ENCODE measurements at places on chromosomes 6 and 20.

- no peak for DNase-seq
Measured at GRCh38 chr6:90803956-90804355, 217.1 kb upstream of the MAP3K7 start.

GRCh38 chr20:19478320-19478895 lies 266.0 kb downstream of the SLC24A3 start:
- no peak for DNase-seq

DNA sequence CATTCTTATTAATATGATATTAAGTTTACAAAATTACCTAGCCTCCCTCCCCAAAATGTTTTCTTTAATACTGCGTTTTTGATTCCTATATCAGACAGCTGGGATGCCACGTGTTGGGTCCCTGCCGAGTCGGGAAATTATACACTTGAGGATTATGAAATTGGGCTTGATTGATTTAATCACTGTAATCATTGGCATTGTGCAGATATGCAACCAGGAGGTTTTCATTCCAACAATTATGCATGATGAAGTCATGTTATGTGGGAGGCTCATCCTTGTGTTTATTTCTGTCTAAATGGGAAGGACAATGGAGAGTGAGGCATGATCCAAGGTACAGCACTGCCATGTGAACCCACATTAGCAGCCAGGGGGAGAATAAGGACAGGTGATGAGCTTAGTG lies 30.6 kb upstream of the RIPOR2 start:
- no peak for DNase-seq

DNA sequence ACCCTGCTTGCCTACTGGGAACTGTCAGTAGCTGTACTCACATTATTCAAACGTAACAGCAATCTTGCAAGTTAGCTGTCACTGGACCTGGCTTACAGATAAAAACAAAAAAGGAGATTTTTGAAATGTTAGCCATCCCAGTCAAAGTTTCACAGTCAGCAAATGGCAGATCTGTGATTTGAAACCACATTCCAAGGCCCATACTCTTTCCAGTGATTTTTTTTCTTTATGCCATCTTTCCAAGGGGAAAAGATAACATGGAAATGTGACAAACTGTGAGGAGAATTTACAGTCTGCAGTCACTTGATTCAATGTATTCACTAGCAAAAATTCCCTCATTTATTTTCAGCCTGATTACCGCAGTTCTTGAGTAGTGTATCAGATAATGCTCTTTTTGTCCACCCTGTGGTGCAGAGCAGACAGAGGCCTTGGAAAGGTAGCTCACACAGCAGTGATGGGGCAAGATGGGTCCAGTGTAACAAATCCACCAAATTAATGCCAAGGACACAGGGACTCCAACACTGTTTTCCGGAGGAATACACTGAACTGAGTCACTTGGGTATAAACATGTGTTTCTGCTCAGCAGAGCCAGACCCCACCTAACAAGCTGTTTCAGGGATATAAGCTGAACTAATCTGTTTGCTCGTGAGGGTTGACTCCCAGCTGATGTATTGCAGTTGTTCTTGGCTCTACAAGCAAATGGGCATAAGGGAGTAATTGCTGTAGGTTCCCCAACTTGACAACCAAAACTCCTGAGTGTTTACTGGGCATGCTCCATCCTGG lies 49.9 kb upstream of the ADGRF1 start:
- no peak for DNase-seq

DNA sequence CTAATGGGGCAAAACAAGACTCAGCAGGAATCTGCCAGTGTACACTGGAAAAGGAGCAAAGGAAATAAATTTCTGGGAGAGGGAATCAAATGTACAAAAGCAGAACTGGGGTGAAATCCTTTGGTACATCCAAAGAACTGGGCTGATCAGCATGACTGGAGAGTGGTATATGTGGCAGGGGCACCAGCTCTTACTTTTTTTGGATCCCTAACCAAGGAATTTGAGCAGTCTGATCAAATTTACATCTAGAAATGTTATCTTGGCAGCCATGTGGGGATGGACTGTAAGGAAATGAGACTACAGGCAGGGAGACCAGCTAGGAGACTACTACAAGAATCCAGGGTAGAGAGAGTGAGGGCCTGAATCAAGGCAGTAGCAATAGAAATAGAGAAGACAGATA lies 1.2 kb upstream of the ZSCAN31 start:
- no peak for DNase-seq

GRCh38 chr20:10565191-10565921 lies 108.4 kb downstream of the JAG1 start:
- DNase-seq: no peak

- DNase-seq: no peak
Measured at GRCh38 chr6:97438011-97438671, 155.1 kb upstream of the MMS22L start.

DNA sequence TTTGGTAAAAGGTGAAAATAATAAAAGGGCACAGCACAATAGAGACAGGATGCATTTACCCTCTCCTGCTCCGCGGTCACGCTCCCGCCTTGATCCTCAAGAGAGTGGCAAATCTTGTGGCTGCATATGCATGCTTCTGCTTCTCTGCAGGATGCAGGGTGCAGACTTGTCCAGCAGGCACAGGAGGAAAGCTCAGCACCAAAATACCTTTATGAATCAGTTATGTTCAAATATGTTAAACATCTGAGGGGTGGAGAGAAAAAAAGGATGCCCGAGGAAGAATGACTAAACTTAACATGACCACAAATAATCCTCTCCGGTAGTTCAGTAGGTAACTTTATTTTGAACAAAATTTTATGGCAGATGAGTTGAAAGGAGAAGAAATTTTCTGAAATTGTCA lies 366.1 kb upstream of the SOX4 start:
- no peak for DNase-seq

- no peak for DNase-seq
Measured at GRCh38 chr6:18261877-18262276, 2.5 kb downstream of the DEK start.

DNA sequence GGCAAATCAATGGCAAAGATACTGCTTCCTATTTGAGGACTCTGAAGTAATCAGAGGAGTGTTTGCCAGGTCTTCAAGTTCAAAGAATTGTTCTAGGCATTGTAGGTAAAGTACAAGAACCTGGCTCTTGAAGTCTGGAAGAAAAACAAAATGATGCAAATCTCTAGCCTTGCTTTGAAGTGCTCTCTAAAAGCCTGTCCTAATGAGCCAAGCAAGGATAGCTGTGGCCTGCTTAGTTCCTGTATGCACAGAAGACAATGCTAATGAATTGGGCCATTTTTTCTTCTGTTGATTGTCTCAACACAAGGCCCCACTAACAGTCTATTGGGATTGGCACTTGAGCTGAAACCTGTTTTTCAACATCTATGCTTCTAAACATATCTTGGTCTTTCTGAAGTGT lies 165.0 kb upstream of the POU3F2 start:
- no peak for DNase-seq

DNA sequence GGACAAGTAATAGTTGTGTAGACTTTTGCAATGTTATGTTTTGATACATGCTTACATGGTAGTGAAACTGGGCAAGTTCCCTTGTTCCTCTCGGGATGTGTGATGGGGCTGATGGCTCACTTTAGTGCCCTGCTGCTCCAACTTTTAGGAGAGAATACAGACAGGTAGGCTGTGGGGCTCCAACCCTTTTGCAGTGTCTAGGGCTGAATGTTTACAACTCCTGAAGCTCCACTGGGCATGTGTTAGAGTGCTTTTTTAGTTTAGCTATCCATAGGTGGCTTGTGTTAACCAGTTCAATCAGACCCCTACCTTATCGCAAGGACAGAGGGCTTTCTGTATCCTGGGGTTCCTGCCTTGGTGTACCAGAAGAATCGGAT lies 33.8 kb downstream of the SERPINB6 start:
- no peak for DNase-seq

- DNase-seq: no peak
Measured at GRCh38 chr6:155340464-155341129, 26.3 kb upstream of the TFB1M start.

DNA sequence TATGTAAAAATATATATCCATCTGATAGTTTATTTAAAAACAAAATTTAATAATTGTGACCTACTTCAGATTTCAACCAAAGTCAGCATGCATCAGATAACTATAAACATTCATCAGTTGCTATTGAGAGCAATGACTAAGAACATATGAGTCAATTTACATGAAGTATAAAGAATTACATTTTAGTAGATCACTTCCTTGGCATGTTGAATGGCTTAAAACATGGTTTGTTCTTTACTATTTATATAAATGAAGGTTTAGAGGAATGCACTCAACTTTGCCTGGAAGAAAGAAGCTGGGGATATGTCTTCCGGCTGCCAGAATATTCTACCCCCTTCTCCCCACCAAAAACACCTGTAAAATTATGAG lies 6.4 kb upstream of the FAM217A start:
- DNase-seq: no peak

- no peak for DNase-seq
Measured at GRCh38 chr20:43014206-43014605, 175.5 kb downstream of the PTPRT start.

DNA sequence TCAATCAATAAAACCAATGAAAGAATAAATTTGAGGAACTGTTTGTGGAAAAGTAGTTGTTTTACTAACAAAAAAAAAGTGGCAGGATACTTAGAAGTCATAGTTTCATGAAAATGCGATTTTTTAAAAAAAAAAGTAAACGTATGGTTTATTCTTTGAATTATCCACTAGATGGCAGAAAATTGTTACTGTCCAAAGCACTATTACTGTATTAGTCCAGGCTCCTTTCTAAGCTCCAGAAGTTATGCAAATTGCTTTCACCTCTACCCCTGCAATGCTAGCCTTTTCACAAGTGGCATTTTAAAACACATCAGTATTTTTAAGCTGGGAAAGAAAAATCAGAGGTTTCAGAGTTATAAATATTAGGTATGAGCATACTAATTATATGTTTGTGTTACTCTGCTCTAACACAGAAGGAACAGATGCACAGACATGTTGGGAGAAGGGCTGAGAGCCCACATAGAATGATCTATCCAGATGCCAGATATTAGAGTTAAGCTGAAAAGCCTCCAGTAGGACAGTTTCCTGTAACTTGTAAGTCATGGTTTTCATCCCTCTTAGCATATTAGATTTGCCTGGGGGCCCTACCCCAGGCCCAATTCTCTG lies 63.9 kb downstream of the FHL5 start:
- no peak for DNase-seq

- no peak for DNase-seq
Measured at GRCh38 chr6:151242420-151242861, 2.7 kb downstream of the AKAP12 start.

DNA sequence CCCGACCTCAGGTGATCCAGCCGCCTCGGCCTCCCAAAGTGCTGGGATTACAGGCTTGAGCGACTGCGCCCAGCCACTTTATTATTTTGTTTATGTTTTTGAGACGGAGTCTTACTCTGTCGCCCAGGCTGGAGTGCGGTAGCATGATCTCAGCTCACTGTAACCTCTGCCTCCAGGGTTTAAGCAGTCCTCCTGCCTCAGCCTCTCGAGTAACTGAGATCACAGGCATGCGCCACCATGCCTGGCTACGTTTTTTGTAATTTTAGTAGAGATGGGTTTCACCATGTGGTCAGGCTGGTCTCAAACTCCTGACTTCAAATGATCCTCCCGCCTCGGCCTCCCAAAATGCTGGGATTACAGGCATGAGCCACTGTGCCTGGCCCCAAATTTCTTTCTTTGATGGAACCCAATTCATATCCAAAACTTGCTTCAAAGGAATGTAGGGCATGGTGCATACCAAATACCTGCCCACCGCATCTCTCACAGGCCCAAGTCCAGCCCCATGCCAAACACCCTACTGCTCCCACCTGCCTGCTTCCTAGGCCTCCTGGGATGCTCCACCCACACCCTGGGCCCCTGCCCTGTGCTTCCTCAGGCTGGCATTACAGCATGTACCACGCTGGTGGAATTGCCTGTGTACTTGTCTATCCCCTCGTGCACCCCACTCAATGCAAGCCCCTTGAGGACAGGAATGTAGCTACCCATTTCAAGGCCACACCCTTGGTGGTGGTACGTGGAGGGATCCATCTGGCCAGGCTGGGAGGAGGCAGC lies 4.9 kb upstream of the HMGA1 start:
- DNase-seq: no peak

DNA sequence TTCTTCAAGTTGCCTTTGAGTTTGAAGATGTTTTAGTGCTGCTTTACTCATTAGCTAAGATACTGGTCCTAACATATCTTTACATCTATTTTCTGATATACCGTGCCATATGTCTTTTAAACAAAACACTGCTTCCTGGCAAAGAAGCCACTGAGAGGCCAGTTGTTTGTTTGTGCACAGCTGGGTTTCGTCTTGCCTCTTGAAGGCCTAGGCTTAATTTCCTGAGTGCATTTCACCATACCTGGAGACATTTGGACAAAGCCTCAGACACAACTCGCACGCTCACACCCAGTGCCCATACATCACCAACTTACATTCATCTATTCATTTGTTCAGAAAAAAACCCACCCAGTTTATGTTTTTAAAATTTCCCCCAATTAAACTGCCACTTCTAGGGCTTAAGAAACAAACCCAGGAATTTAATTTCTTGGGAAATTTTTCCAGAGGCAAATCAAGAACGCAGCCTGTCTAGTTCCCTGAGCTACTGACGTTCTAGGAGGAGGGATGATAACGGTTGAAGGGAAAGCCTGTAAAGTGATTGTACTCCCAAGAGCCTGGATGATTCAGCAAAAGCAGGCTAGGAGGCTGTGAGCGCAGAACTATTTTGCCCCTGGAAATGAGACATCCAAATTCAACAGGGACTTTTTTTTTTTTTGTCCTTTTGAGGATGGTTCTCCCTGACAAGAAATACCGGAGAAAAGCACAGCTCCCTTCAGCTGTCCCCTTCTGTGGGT lies 77.7 kb downstream of the OLIG3 start:
- DNase-seq: no peak

All from activated CD8-positive, alpha-beta memory T cell treated with anti-CD3 and anti-CD28 coated beads for 1 hour (primary cell).